ENCODE measurements at places on chromosomes 13 and 19. TPM values are rescaled to one million over a fixed set of nuclear protein-coding genes. Genes with fewer than 3 reads are reported as not detected.
A peak's percentile ranks its signal among the peaks of the same experiment; 100 is the strongest.

EDNRB gene
- total RNA-seq, result 8.7 TPM

- no peak for DNase-seq
Observed at GRCh38 chr13:72005455-72005854, 138.5 kb upstream of the DACH1 start.

DNA sequence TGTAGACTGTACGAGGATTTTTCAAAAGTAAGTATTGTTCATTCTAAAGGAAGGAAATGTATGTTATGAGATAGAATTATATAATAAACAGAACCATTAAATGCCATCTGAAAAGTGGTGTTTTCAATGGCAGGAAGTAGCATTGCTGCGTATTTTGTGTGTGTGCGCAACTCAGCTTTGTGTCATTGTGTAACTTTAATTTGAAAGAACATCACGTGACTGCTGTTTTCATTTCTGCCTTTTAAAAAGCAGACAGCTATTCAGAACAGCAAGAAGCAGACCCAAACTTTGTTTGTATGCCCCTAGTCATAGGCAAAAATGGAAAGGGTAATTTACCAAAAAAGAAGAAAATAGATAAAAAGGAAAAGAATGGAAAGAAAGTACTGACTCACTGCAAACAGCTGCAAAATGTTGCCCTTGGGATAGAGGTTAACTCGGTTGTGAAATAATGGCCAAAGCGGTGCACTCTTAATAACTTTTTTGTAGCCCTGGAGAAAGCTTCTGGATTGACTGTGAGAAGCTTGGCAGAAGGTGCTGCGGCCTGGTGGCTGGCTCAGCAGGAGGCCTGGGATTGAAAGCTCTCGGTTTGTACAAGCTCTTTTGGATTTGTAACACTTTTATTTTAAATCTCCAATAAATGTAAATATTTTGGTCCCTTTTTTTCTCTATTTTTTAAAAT lies 97.3 kb downstream of the GGACT start:
- DNase-seq, result peak; percentile 70

DNA sequence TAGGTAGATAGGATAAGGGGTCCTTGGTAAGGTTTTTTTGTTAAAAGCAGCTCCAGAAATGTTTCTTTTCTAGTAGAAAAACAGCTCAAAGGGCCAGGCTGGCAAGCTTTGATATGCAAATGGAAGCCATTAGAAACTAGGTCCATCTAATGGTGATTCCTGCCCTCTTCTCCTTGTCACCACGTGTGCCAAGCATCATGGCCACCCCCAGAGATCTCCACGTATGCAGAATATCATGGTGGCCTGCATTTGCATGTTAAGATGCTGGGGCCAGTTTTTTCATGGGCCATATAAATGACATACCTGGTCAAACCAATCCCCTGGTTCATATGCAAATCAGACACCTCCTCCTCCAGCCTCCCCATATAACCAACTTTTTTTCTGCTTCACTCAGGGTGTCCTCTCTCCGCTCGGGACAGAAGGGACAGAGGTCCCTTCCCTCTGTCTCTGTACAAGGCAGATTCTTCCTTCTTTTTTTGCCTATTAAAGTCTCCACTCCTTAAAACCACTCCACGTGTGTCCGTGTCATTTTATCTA lies 1335.9 kb downstream of the UQCRFS1 start:
- no peak for DNase-seq
